ENCODE measurements at places on chromosomes 16 and 17. TPM values are rescaled to one million over a fixed set of nuclear protein-coding genes. Genes with fewer than 3 reads are reported as not detected.

DNA sequence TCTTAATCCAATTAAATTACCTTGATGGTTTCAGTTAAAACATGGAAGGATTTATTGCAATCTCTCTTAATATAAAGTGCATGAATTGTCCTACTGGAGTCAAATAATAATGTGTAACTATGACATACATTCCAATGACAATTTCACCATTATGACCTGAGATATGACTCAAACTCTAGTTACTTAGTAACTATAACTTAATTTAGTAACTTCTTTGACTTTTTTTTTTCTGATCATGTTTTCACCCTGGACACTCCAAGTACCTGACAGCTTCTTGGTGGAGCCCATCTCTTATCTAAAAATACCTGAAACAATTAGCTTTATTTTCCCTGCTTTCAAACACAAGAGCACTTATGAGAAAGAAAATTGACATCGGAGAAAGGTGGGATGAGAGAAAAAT lies 123.7 kb downstream of the STX8 start:
- DNase-seq, result no peak

- DNase-seq, result no peak
Measured at GRCh38 chr17:36195434-36196130, 976 bp downstream of the CCL3L1 start.

- no peak for DNase-seq
Measured at GRCh38 chr17:44961921-44962350, 6.2 kb downstream of the C1QL1 start.

GRCh38 chr16:52535076-52535475 lies 11.9 kb downstream of the TOX3 start:
- DNase-seq, result no peak

CCDC102A gene
- total RNA-seq, result 13.7 TPM

- DNase-seq, result peak; percentile 22
Measured at GRCh38 chr17:74386386-74386785, 19.1 kb downstream of the GPR142 start.

GP2 gene
- total RNA-seq, result not detected

DNA sequence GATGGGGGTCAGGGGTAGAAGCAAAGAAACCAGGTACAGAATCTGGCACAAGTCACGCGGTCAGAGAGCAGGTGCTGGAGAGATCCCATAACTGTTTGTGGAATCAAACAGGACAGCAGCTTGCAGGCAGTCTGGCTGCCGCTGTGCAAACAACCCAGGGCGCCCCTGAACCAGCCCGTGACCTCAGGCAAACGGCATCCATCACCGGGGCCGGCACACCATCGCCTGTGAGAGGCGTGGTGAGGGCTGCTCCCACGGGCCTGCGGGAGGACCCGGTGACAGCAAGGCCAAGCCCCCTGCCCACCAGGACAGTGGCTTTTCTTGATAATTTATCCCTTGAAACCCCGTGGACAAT lies 47.9 kb downstream of the CBFA2T3 start:
- DNase-seq, result no peak

KRTAP3-2 gene
- total RNA-seq, result not detected

- DNase-seq, result no peak
Measured at GRCh38 chr17:74744349-74744713, 4.1 kb upstream of the NHERF1 start.

GAST gene
- total RNA-seq, result not detected

PCTP gene
- total RNA-seq, result 8.1 TPM

- DNase-seq, result no peak
Measured at GRCh38 chr16:49484451-49484849, 110.8 kb downstream of the C16orf78 start.

- DNase-seq, result peak; percentile 60
Measured at GRCh38 chr16:714079-714478, 839 bp upstream of the METRN start.

DNA sequence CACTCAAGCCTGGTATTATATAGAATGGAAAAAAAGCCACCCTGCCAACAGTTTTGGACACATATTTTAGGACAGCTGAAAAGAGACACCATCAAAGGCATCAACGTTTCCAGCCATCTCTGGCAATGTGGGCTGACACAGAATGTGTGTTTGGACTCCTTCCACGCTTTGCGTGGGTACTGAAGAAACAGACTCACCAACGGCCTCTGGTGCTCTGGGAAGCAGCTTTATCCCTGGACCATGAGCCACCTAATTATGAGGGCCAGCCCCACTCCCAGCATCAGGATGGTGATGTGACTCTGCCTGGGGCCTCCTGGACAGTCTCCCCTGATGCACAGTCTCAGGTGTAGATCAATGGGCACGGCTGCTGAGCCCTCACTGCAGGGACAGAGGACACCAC lies 27.9 kb downstream of the CCDC57 start:
- DNase-seq, result no peak

GRCh38 chr16:72189865-72190371 lies 18.0 kb upstream of the PMFBP1 start:
- peak; percentile 65 for DNase-seq

DNA sequence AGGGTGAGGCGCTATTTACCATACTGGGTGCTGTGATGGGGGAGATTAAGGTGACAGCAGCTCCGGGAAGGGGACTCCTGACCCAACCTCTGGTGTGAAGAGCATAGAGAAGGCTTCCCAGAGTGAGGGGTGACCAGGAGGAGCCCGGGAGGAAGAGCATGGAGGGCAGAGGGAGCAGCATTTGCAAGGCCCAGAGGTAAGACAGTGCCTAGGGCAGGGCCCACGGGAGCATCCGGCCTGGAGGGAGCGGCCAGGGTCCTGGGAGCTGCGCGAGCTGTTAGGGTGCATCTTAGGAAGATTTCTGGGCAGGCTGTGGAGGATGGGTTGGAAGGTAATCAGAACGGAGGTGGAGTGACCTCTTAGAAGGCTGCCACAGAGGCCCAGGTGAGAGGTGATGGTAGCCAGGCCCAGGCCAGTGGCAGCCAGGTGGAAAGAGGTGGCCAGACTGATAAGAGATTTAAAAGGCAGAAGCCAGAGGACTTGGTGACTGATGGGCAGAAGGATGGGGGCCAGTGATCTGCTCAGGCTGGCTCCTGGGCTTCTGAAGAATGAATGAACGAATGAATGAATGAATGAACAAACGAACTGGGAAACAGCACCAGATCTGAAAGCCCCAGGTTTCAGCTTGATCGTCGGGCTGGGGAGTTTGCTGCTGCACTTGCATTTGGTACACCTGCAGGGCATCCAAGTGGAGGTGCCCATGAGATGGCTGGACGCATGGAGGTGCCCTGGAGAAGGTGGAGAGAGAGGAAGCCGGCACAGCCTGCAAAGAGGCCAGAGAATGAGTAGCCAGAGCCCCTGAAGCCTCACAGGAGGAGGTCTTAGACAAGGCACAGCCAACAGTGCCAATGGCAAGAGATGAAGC lies 13.0 kb upstream of the TMEM92 start:
- DNase-seq, result no peak

- peak; percentile 47 for DNase-seq
Measured at GRCh38 chr16:80466024-80466987, 74.5 kb upstream of the DYNLRB2 start.

- DNase-seq, result no peak
Measured at GRCh38 chr17:39410279-39410678, 8.9 kb upstream of the FBXL20 start.

GRCh38 chr17:37744633-37744927 lies 279 bp downstream of the HNF1B start:
- DNase-seq, result no peak

- no peak for DNase-seq
Measured at GRCh38 chr17:17300624-17301568, 2.3 kb upstream of the NT5M start.

DNA sequence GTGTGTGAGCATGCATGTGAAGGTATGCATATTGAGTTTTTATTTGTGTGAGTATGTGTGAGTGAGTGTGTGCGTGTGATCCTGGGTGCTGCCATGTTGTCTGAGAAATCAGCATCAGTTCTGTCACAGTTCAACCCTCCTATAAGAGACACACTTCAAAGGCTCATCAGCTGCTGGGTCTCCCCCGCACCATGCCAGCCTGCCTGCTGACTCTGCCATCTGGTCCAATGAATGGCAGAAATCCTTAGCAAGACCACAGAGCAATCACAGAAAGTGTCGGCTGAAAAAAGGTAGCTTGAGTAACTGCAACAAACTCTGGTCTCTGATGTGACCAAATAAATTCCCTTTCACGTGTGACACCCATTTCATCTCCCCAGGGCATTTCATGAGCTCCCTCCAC lies 381.8 kb upstream of the MAF start:
- DNase-seq, result no peak

CNGB1 gene
- 0.50 TPM for total RNA-seq

- DNase-seq, result no peak
Measured at GRCh38 chr17:69042308-69042707, 18.4 kb downstream of the ABCA9 start.

IKZF3 gene
- total RNA-seq, result not detected

SLC16A6 gene
- total RNA-seq, result not detected

KLHL10 gene
- total RNA-seq, result not detected
